ENCODE measurements at places on chromosomes 2 and 18.

- no peak for DNase-seq
Measured at GRCh38 chr18:26568926-26569665, 20.7 kb upstream of the KCTD1 start.

GRCh38 chr2:105104208-105104731 lies 66.4 kb downstream of the MRPS9 start:
- DNase-seq, result no peak

DNA sequence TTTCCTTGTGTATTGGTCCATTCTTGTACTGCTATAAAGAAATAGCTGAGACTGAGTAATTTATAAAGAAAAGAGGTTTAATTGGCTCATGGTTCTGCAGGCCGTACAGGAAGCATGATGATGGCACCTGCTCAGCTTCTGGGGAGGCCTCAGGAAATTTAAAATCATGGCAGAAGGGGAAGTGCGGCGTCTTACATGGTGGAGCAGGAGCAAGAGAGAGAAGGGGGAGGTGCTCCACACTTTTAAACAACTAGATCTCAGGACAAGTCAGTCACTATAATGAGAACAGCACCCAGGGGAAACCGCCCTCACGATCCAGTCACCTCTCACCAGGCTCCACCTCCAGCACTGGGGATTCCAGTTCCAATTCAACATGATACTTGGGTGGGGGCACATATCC lies 54.3 kb downstream of the MSH2 start:
- no peak for DNase-seq

DNA sequence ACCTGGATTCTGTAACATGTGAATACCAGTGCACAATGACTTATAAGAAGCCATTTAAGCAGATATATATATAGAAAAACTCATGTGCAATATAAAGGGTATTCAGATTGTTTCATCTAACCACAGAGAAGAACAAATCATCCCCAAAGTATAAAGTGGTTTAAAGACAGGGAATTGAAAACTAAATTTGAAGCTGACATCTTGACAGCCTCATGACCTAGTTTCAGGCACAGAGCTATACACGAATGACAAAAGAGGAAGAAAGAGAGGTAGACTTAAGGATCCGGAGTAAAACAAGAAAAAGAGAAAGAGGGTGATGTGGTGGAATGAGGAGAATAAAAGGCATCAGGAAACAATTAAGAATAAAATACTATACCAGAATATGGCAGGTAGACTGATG lies 194.5 kb downstream of the EPHA4 start:
- no peak for DNase-seq

DNA sequence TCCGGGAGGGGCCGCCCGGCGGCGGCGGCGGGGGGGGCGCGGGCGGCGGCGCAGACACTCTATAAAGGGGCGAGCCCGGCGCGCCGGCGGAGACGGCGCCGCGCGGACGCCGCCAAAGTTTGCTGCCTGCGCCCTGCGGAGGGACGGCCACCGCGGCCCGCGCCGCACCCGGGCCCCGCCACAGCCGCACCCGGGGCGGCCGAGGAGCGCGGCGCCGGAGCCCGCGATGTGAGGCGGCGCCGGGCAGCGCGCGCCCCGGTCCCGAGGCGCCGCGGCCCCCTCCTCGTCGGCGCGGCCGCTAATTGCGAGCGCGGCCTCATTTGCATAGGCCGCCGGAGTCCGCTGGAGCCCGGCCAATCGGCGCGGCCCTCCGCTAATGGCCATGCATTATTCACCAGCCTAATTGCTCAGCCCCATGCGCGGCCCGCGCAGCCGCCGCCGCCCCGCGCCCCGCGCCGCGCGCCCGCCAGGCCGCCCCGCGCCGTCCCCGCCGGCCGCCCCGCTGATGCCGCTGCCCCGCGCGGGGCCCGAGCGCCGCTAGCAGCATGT lies at the start of gene SALL3:
SALL3 (plus strand) TSS at position 89 of the 549 bp plus-strand sequence; CDS start at position 546, 457 bp downstream.
- no peak for DNase-seq

DNA sequence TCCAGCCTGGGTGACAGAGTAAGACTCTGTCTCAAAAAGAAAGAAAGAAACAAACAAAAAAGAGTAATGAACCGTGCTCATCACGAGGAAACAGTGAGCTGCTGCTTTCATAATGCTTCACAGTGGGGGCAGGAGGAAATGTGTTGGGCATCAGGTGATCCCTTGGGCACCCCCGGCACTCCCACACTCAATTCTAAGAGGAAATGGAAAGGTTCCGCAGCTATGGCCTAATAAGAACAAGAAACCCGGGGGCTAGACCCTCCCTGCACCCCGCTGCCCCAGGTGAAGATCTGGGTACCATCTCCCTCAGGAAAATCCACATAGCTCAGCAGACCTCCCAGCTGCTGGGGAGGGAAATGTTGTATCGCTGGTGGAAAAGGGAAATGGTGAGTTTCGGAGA lies 118.9 kb downstream of the LPIN1 start:
- DNase-seq, result no peak

DNA sequence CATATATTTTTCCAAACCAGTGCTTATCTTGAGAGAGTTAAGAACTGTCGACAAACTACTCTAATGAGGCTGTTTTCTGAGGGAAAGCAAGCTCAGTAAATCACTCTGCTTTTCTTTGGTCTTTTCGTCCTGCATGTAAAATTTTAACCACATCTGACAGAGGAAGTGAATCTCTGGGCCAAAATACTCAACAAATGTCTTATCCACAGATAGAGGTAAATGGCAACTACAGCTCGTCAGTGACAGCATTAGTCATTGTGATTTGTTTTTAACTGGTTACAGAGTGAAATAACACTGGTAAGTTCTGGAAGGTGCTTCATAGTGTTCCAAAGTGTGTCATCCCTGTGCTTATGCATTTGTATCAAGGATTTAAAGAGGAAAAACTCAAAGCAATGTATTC lies 82.6 kb upstream of the SLC8A1 start:
- no peak for DNase-seq

- no peak for DNase-seq
Measured at GRCh38 chr2:52518678-52519077, 1248.9 kb upstream of the CHAC2 start.

GRCh38 chr2:105188343-105188742 lies 53.2 kb upstream of the GPR45 start:
- no peak for DNase-seq

GRCh38 chr2:222715742-222716141 lies 44.3 kb downstream of the MOGAT1 start:
- DNase-seq, result no peak

GRCh38 chr2:164797627-164798026 lies 44.0 kb downstream of the COBLL1 start:
- no peak for DNase-seq

DNA sequence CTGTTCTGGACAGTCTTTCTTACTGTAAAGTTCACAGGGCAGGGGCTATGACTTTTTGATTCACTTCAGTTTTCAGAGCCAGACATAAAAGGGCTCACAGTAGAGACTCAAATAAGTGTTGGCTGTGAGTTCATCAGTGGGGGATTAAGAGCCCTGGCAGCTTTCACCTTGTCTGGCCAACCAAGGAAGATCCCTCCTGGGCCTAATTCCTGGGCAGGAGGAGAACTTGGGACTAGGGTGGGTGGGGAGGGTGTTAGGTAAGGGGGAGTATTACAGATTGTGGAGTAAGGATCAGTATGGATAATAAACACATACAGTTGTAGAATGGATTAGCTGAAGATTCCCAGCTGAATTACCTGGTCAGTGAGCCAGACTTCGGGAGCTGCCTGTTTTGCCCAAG lies 904 bp upstream of the SFXN5 start:
- DNase-seq, result no peak

DNA sequence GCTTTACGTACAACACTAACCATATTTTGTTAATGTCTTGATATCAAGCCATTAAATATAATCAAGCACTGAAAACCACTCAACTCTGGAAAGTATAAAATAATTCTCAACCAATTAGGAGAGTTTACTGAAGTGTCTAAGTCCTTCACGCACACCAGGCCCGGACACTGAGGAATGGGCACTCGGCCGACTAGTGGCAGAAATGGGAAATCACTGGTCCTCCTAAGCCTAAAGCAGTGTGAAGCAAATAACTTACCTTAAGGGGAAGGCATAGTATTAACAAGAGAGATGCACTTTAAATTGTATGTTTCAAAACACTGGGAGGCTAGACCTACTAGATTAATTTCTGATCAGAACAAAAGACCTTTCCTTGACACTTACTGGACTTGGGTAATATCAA lies 45.7 kb downstream of the FAM210A start:
- DNase-seq, result no peak

DNA sequence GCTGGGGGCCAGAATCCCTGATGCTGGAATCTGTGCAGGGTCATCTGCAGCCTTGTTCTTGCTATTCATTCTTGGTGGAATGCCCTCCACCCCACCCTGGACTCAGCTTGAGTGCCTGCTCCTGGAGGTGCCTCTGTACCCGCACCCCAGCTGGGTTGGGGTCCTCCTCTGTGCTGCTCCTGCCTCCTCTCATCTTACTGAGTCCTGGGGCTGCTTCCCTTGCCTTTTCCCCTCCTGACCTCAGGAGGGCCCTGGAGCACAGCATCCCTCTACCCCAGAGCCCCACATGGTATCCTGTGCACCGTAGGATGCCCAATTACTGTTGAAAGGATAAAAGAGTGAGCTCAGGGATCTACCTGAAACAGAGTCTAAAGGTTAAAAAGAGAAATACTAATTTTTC lies 81.6 kb downstream of the CIB4 start:
- DNase-seq, result no peak

DNA sequence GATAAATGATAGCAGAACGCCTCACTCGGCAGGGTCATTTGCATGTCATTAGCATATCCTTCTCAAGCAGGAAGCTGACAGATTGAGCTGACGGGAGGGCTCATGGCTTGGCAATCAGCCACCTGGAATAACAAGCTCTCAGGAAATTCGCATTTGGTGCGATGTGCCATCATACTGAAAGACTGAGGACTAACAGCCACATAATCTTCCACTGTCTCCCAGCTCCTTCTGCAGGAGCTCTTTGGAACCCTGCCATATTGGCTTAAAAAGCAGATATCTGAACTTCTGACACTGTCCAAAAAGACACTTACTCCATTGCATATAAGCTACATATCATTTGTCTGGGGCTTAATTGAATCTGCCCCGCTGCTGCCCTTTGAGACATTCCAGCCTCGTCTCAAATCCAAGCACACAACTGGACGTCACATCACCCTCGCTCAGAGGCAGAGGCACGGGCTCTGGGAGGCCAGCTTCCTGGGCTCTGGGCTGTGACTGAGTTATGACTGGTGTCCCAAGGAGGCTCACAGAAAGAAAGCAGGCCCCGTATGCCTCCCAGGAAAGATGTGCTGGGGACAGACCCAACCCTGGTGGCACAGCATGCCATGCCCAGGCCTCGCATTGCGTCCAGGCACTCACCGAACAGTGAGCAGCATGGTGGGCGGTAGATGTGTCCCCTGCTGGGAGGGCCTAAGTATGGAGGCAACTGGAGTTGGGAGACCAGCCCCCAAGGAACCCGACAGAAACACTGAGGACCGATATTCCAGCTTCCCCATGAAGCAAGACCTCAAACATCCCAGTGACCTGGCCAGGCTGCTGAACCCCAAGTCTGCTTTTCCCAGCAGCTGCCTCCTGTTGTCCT lies 228.0 kb downstream of the ATAD2B start:
- DNase-seq, result no peak

DNA sequence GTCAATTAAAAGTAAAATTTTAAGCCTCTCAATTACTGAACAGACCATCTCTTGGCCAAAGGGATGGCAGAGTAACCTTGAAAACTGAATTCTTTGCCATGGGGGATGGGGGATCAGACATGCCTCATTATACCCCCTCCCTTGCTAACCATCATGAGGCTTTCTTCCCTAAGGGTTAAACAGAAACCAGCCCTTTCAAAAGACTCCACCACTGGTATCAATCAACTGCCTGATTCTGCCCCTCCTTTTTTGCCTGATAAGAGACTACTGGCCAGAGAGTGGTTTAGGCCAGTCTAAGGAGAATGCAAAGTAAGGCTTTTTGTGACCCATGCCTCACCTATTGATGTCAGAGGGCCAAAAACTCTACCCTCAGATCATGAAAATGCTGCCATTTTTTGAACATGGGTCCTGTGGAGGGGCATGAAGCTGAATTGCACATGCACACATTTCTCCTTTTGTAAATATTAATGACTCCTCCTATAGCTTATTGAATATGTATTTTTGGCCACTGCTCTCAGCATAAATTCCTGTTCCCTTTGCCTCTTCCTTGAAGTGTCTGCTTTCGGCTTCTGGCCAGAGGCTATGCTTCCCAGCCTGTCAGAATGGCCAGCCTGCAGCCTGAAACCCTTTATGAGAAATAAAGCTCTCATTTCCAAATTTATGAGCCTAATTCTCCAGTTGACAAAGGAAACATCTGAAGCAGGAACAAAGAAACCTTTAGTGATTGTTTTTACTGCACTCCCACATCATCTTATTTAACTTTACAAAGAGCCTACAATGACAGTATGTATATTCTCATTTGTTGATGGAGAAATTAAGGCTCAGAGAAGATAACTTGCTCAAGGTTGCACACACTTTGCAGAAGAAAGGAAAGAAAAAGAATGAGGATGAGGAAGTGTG lies 270.7 kb upstream of the CELF4 start:
- DNase-seq, result no peak

DNA sequence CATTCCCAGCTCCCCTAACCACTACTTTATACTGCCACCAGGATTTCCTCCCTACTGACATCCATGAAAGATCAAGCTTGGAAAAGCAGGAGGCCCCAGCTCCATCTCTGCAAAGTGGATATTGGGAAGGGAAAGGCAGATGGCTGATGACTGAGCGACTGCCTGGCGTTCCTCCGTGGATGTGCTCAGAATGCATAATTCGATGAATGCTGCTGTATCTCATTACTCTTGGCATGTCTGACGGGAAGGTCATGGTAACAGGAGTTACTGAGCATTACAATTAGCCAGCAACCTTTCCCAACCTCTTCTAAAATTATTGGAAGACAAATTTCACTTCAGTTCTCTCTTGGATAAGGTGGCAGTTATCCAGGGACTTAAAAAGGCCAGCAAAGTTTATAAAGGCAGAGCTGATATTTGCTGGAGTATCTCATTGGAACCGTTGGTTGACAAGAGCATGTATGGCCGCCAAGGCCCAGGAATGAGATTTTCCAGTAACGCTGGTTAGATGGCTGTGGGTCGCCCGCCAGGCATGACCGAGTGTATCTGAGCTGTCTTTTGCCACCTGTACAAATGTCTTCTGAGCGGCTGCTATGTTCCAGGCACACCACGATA lies 34.5 kb downstream of the KCNE4 start:
- no peak for DNase-seq

GRCh38 chr2:64996871-64997307 lies 7.7 kb downstream of the SLC1A4 start:
- no peak for DNase-seq

- DNase-seq, result no peak
Measured at GRCh38 chr2:138381373-138381772, 120.2 kb upstream of the SPOPL start.

- peak; percentile 2 for DNase-seq
Measured at GRCh38 chr2:45993476-45993991, 303.7 kb upstream of the EPAS1 start.

GRCh38 chr18:68263481-68263880 lies 451.4 kb downstream of the TMX3 start:
- DNase-seq, result no peak

GRCh38 chr2:137981112-137981656 lies 16.9 kb downstream of the HNMT start:
- DNase-seq, result no peak

All from stimulated activated CD8-positive, alpha-beta memory T cell treated with anti-CD3 and anti-CD28 coated beads, Interleukin-4, amount 100 ng/mL, for 1 hour (primary cell).